Activated gamma-delta T cell (primary cell): ENCODE measurements at places on chromosomes 16 and 17.
A peak's percentile ranks its signal among the peaks of the same experiment; 100 is the strongest.

GRCh38 chr16:47705266-47705665 lies 244.1 kb downstream of the PHKB start:
- DNase-seq: no peak

DNA sequence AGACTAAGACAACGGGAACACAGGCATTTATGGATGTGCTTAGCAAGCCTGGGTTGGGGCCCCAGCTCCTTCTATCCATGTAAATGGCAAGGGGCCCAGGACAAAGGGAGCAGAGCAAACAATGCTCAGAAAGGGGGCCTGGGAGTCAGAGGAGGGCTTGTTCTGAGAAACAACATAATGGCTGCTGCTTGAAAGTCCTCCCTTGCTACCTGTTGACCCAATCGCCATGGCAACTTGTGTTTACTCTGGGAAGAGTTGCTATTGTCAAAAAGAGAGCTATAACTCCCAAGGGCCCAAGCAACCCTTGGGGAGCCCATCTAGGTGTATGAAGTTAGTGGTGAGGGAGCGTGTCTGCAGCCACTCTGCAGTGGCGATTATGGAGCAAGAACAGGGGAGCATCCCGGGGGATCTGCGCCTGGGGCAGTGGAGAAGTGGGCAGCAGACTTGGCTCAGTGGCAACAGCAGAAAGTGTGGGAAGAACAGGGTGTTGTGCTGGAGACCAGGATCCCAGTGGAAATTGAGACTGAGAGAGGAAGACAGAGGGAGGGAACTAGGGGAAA lies 118.7 kb upstream of the NLRP1 start:
- no peak for DNase-seq

DNA sequence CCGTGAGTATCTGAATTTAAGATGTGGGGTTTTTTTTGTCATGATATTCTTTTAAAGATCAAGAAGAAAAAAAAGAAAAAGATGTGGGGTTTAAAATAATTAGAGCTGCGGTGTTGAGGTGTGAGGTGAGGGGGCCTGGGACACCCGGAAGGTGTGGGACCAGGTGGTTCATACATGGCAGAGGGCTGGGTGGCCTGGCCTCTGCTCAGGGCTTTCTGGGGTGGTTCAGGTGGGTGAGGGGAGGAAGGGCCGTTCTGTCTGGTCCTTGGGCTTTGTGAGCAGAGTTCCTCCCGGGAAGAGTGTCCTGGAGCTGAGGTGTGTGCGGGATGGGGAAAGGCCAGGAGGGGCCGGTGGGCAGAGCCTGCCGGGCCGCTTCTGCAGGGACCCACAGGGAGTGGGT lies 5.0 kb downstream of the PRSS27 start:
- no peak for DNase-seq

- DNase-seq: no peak
These were observed 153.2 kb upstream of the MON1B start for GRCh38 chr16:77037696-77038347.

DNA sequence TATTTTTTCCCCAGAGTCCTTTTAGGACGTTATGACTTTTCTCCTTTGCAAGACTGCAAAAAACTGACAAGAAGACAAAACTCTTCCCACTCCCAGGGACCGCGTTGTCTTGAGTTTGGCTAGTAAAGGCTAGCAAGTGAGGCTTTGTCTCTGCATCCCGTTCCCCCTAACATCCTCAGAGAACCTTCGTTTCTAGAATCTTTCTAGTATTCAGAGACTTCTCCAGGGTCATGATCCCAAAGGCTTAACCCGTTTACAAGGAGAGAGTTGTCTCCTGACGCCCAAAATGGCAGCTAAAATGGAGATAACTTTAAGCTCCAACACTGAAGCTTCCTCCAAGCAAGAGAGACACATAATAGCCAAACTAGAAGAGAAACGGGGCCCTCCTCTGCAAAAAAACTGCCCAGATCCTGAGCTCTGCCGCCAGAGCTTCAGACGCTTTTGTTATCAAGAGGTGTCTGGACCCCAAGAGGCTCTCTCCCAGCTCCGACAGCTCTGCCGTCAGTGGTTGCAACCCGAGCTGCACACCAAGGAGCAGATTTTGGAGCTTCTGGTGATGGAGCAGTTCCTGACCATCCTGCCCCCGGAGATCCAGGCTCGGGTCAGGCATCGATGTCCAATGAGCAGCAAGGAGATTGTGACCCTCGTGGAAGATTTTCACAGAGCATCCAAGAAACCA lies 843 bp downstream of the ZNF174 start:
- no peak for DNase-seq

GRCh38 chr17:77930780-77931768 lies 27.4 kb upstream of the TNRC6C start:
- DNase-seq: no peak

DNA sequence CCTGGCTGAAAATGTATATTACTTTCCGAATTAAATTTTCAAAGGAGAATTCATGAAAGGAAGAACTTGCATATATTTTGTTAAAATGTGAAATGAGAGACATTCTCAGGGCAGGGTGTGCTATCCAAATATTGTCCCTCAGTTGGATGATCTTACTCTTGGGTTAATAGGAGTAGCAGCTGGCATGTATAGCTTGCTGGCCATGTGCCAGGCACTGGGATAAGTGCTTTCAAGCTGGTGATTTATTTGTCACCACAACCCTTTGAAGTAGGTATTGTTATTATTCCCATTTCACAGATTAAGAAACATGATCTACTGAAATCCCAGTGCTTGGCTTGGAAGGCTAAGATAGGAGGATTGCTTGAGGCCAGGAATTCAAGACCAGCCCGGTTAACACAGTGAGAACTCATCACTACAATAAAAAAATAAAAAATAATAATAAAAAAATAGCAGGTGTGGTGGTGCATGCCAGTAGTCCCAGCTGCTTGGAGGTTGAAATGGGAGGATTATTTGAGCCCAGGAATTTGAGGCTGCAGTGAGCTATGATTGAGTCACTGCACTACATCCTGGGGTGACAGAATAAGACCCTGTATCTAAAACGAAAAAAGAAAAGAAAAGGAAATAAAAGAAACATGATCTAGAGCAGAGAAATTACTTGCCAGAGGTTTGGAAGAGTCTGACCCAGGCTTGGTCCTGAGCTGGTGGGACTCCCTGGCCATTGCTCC lies 11.6 kb upstream of the MPHOSPH6 start:
- DNase-seq: no peak

GRCh38 chr16:6250511-6250910 lies 1082.1 kb upstream of the RBFOX1 start:
- DNase-seq: no peak

DNA sequence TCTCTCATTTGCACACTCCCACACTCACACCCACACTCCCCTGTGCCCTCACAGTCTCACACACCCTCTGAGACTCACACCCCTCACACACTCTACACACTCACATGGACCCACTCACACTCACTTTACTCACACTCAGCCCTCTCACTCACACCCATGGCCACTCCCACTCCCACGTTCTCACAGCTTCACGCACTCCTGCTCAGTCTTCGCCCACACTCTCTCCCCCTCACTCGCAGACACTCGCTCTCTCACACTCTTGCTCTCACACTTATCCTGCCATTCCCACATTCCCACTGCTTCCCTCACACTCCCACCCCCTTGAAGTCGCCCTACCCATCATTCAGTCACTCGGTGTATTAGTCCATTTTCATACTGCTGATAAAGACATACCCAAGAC lies 47.9 kb downstream of the CCDC182 start:
- no peak for DNase-seq

DNA sequence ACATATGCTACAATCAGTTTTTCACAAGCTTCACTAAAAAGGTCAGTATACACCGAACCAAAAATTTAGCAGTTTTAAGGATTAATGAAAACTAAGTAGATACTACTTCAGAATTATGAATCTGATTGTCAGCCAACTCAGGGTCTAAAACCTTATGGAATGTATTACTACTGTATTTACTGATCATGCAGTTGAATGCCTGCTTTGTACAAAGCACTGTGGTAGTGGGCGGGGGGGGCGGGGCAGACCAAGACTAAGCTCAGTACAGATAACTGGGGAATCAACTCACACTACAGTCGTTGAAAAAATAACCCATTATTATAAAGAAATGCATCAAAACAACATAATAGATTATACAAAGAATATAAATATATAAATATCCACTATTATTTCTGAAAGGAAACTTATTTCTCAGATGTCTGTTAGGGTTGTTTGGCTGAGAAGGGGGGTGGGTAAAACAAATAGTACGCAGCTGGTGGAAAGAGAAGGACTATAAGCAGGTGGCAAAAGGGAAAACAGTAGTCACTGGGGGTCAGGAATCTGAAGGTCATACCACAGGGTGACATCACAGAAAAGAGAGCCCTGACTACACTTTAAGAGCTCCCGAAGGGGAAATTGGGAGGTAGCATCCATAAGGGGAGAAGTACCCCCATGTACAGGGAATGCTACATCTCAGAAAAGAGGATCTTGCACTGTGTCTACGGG lies 109.4 kb upstream of the AXIN2 start:
- no peak for DNase-seq

DNA sequence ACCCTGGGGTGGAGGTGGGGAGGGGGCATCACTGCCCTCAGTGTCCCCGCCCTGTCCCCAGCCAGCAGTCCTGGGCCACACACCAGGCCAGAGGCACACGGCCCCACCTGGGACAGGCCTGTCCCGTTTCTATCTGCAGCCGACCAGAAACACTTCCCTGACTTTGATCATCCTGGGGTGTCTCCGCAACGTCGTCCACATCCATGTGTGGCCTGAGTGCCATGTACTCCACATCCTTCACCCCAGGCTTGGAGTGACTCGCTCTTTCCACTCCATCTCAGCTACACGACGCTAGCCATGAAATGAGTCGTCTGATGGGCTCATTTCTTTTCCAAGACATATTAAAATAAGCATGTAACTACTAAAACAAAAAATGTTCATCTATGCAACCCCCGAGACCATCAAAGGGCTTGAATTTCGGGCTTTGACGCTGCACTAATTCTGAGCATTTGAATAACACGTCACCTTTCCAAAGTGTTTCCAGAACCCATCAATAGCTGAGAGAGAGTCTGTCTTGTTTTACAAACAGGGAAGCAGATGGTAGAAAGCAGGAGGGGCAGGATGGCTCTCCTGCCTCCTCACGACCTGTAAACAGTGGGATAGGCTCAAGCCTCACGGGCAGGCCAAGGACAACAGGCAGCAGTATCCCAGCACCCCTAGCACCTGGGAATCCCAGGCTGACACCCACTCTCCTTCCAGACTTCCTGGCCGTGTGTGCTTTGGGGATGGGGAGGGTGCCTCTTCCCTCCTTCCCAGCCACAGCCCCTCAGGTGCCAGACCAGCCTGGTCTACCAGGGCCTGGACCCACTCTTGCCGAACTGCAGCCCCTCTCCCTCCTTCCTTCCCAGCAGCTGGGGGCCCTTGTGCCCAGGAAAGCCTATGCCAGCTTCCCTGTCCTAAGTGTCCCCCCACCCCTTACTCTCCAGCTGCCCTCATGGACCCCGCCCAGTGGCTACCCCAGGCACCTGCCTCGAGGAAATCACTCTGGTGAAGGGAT lies 20.0 kb upstream of the RASD1 start:
- DNase-seq: no peak

- peak; percentile 39 for DNase-seq
These were observed 4.8 kb downstream of the SPATA2L start for GRCh38 chr16:89696670-89697128.

DNA sequence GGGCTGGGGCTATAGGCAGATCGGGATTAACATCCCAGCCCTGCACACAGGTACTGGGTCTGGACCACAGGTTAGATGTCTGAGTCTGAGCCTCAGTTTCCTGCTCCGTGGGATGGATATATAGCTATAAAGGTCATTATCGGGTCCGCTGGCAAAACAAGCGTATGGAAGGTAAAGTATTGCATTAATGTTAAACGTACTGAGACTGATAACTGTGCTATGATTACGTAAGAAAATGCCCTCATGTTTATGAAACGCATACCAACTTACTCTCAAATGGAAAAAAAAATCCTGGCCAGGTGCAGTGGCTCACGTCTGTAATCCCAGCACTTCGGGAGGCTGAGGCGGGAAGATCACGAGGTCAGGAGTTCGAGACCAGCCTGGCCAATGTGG lies 135.2 kb downstream of the CCDC182 start:
- no peak for DNase-seq

DNA sequence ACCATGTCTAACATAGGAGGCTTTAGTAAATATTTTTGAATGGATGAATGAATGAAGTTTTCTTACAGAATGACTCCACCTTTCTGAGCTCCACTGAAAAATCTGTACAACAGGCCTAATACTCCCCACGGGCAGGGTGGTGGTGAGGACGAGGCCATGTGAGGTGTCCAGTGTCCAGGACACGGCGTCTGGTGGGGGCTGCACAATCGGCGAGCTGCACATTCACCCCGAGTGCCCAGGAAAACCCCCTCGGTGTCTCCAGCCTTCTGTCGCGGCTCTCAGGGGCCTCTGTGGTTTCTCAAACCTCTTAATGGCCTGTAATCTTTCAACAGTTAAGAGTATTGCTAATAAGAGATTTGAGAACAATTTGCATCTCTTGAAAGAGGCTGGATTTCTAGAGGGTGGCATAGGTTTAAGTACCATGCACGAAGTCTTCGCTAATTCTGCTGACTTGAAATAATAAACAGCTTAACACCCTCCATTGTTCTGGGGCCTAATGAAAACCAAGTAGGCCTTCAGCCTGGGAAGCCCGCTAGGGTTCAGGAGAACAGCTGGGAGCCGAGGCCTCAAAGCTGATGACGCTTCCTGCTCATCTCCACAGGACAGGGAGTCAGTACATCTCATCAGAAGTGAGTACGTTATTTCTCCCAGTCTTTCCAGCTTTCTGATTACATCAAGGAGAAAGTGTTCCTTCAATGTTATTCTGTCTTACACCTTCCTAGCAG lies 304.6 kb upstream of the FOXF1 start:
- no peak for DNase-seq

DNA sequence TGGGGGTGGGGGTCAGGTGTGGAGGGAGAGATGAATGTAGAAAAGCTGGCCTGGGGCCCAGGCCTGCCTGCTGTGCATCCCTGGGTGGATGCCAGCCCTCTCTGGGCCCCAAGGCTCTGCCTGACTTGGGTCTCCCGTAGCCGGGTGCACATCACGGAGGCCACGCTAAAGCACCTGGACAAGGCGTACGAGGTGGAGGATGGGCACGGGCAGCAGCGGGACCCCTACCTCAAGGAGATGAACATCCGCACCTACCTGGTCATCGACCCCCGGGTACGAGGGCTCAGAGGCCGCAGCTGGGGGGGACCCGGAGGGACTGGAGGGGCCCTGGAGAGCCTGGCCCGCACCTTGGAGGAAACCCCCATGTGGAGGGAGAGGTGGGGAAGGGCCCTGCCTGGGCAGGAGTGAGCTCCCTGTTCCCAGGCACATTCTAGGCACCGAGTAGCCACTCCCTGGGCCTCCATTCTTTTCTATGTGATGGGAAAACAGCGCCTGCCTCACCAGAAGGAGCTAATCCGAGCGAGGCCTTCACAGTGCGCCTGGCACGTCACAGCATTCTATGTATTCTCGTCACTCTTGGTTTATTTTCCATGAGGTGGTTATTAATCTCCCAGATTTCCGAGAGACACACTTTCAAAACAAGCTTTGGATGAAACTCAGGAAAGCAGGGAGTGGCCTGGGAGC lies 34.7 kb downstream of the ADCY7 start:
- DNase-seq: no peak
